Fibroblast of skin of right quadriceps (primary cell): ENCODE measurements at places on chromosomes 3 and 15.

DNA sequence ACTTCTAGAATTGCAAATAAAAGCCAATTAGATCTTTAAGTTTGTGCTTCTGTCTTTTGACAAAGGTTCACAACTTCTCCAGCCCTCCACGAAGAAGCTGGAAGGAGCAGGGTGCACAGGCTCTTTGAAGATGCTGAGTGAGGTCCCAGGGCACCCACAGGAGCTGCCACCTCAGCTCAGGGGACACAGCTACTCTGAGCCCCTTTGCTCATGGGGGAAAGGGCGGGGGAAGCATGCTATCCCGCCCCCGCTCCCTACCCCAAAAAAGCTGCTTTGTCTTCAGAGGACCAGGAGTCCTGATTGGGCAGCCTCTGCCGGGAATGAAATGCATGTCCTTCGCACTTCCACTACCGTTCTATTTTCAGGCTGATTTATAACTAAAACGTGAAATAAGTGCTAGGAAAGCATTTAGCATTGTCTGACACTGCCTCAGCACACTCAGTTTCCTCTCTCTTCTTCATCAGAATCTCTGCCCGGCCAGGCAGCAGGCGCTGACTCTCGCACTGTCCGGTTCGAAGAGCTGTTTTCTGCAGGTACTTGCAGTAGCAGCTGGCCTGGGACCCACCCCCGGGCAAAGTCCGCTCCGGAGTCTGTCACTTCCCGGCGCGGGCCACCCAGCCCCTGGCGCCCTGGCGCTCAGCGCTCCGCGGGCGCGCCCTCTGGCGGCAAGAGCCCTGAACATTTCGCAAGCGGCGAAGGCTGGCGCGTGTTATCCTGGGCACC, 45.5 kb upstream of the KLHL25 start:
- peak; percentile 52 for DNase-seq

- DNase-seq, result no peak
Observed at GRCh38 chr3:169008776-169009358, 654.6 kb downstream of the MECOM start.

GRCh38 chr3:156681002-156681401, 6.6 kb downstream of the TIPARP start:
- DNase-seq, result peak; percentile 88

DNA sequence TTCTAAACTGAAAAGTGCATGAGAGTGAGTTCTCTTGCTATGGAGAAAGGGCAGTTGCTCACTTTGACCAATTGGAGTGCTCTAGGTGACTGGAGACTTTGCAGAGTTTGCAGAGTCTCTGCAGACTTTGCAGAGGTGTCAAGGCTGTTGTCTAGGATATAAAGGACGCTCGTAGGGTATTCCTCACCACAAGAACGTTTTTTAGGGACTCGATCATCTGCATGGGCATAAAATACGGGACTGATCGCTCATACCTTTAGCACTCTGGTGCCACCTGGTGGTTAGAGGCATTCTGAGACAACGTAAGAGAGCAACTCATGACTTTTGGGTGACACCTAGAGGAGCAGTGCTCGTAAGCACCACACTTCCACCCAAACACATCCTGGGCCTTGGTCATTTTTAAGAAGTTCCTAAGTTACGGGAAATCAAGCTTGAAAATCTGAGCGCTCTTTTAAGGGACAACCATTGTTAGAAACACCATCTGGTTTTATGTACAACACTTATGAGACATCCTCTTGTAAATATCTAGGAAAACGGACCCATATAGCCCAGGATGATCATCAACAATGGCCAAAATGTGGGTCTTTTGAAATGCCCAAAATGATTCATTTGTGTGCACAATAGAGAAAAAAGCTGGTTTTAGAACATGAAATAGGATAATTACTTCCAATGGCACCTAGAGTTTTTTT, 51.6 kb upstream of the XCR1 start:
- peak; percentile 91 for DNase-seq

DNA sequence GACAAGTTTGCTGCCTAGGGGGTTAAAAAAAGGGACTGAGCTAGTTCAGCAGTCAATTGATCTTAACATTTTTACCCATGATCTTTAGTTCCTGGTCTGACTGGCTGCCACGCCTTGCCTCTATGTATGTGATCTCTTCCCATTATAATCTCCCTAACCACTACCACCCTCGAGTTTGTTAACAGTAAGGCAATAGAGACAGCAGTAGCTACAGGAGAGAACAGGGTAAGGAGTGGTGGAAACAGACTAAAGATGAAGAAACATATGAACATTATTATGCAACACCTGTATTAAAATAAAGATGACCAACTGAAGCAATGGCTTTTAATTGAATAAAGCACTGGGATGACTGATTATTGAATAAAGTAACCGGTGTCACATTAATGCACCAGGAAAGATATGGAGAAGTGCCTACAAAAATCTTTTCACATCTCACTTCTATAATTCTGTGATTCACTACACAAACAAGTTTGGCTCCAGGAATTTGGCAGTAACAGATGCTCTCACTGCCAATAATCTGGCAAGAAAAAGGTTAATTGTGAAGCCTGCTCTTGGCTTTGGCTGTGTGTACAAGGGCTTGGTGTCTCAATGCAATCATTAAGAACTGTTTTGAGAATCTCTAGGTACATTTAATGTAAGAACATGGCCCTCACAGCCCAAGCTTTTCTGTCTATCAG, 95.7 kb downstream of the HHLA2 start:
- peak; percentile 58 for DNase-seq

GRCh38 chr3:112128843-112129727, 4.0 kb downstream of the GCSAM start:
- peak; percentile 23 for DNase-seq
